Effector CD8-positive, alpha-beta T cell (primary cell): ENCODE measurements at places on chromosomes 16 and 17.
A peak's percentile ranks its signal among the peaks of the same experiment; 100 is the strongest.

GRCh38 chr17:35214631-35215273 lies 20.6 kb upstream of the SLC35G3 start:
- DNase-seq = no peak

DNA sequence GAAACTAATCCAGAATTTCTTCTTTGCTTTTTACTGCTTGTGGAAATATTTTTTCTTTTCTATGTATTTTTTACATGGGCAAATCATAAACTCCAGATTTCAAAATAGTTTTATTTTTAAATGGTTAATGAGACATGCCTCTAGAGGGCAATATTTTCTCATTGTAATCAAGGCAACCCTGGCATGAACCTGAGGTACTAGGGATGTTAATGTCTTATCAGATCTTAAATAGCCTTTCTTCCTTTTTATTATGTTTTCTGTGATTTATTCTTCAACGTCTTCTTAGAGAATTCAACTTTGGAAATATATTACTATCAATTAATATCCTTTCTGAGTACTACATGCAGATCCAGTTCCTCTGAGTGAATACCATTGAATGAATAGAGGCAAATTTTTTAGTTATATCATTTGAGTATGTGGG lies 324.7 kb downstream of the BCAS3 start:
- DNase-seq = no peak

DNA sequence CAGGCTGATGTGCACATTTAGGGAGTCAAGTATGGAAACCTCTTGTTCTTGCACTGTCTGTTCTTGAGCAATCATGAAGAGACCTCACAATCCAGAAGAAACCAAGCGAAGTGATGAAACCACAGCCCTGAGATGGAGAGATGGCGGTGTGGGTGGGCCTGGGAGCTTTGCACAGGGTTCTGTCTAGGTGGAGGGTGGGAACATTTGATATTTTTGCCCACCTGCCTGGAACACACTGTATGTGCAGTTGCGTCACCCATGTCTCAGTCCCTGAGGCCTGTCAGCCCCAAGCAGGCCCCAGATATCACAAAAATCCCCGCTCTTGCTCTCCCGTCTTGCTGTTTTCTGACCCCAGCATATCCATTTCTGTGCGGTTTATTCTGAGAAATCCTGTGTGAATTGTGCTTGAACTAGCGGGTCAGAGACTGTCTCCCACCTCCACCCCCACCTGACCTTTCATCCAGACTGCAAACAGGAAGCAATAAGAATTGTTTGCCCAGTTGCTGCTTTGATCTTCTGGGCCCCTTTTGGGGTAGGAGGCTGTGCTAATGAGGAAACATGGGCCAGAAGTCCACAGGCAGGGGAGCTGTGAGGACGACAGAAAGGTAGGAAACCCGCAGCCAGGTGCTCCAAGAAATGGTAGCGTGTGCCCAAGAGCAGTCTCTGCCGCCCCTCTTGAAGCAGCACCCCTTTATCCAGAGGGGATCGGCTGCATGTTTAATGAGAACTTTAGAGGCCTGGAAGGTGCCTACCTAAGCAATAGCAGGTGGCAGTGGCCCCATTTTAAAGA lies 183.8 kb downstream of the CCDC182 start:
- DNase-seq = no peak

GRCh38 chr17:57138030-57138911 lies 53.2 kb downstream of the AKAP1 start:
- no peak for DNase-seq

GRCh38 chr16:88700636-88701482 lies 5.3 kb downstream of the RNF166 start:
- DNase-seq = peak; percentile 85

DNA sequence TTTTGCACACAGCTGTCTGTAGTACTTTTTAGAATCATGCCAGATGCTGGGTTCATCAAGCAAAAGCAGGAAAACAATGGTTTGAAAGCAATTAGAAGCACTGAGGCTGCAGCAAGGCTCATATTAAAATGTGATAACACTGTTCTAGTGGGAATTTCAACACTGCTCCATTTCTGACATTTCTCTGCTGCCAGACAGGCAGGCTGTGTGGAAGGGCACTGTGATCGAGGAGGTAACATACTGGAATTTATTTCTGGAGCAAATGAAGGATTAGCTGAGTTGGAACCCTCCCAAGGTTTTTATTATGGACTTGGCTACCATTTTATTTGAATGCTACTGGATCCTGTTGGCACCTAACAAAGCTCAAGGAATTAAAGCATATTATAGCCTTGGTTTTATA lies 66.9 kb downstream of the SKAP1 start:
- no peak for DNase-seq

GRCh38 chr16:81521141-81521626 lies 76.6 kb downstream of the CMIP start:
- DNase-seq = peak; percentile 11

- no peak for DNase-seq
These were observed 15.4 kb upstream of the RMI2 start for GRCh38 chr16:11329891-11330290.

- no peak for DNase-seq
These were observed 47.8 kb downstream of the CCDC57 start for GRCh38 chr17:82164853-82165252.

- DNase-seq = no peak
These were observed 44.0 kb downstream of the HNF1B start for GRCh38 chr17:37700881-37701280.

DNA sequence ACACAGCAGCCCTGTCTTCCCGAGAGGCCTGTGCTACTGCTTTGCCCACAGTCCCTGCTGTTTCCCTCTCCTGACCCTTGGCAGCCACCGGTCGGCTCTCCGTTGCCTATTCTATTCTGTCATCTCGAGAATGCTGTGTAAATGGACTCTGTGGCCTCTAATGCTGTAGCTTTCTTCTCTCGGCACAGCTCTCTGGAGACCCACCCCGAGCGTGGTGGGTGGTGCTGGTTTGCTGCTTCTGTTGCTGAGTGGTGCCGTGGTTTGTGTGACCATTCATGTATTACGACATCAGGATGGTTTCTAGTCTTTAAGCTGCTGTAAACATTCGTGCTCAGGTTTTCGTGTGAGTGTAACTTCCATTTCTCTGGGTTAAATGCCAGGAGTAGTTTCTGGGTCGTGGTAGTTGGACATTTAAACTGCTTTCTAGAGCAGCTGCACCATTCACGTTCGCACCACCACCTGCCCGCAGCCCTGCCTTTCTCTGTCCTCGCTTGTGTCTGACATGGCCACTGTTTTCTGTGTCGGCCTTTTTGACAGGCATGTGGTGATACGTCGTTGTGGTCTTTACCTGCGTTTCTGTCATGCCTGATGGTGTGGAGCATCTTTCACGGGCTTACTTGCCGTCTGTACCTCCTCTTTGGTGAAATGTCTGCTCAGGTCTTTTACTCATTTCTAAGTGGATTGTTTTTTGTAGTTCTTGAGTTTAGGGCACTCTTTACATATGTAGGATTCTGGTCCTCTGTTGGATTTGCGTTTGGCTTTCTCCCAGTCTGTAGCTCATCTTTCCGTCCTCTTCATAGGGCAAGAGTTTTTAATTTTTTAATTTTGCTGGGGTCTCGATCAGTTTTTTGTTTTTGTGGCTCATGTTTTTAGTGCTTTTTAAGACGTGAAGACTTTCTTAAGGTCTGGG lies 47.7 kb upstream of the ZNF750 start:
- no peak for DNase-seq

GRCh38 chr17:33241390-33241789 lies 51.7 kb downstream of the ASIC2 start:
- DNase-seq = no peak

DNA sequence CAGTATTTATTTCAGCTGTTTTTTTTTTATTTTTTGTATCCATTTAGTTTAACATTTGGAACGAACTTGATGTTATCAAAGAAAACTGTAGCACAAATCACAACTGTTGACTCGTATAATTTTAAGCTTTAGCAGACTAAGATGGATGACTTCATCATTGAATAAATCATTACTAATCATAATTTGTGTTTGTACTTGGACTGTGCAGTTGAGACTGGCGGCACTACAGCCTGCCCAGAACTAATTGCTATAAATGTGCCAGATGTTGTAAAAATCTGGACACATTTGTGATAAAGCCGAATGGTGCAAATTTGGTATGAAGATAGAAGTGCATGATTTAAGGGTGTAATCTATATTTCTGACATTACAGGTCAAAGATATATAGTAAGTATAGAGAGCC lies 897.7 kb upstream of the CDH8 start:
- DNase-seq = no peak

DNA sequence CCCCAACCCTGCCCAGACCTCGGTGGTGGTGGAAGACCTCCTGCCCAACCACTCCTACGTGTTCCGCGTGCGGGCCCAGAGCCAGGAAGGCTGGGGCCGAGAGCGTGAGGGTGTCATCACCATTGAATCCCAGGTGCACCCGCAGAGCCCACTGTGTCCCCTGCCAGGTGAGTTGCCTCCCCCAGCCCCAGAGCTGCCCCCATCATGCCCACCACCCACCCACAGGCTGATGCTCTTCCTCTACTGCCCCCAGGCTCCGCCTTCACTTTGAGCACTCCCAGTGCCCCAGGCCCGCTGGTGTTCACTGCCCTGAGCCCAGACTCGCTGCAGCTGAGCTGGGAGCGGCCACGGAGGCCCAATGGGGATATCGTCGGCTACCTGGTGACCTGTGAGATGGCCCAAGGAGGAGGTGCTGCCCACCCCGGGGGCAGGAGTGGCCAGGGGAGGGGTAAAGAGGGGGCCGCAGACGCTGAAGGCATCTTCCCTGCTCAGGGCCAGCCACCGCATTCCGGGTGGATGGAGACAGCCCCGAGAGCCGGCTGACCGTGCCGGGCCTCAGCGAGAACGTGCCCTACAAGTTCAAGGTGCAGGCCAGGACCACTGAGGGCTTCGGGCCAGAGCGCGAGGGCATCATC lies 8.4 kb downstream of the GALK1 start:
- DNase-seq = no peak

DNA sequence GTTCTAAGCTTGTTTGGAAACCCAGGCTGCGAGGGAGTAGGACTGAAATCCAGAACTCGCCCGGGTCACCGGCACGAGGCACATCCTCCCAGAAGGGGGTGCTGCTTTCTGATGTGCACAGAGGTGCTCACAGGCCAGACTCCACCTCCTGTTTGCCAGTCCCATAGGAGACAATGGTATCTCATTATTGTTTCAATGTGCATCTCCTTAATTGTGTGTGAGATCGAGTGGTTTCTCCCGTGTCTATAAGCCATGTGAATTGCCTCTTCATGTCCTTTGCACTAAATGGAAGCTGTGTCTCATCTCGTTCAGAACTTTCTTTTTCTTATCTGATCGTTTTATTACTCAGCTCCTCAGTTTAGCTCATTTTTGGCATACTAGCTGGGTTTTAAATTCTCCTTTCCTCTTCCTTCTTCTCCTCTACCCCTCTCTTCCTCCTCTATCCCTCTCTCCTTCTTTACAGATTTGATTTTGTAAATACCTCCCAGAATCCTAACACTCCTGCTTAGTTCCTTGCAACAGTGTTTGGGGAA lies 32.1 kb upstream of the PRKCB start:
- DNase-seq = peak; percentile 30

DNA sequence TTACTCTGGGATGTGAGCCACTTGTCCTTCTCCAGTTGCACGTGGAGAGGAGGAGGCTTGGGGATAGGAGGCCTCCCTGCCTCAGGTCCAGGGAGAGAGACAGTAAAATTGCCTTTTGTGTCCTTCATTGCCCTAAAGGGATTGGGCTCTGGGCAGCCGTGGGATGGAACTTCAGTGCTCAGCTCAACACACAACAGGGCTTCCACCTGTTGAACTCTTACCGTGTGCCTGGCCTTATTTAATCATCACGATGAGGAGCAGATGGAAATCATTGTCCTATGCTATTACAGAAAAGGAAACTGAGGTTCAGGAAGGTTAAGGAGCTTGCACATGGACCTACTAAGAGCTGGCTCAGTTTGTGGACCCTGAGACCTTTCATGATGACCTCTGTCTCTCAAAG lies 92.4 kb upstream of the CDC42EP4 start:
- DNase-seq = no peak

GRCh38 chr17:40552806-40553693 lies 12.2 kb downstream of the CCR7 start:
- DNase-seq = no peak

- no peak for DNase-seq
These were observed 37.6 kb downstream of the ZZEF1 start for GRCh38 chr17:4105232-4105631.

GRCh38 chr17:57114085-57114673 lies 29.1 kb downstream of the AKAP1 start:
- DNase-seq = peak; percentile 49

GRCh38 chr17:56475116-56475515 lies 118.4 kb upstream of the NOG start:
- no peak for DNase-seq

- peak; percentile 24 for DNase-seq
These were observed 313.0 kb downstream of the SEC14L1 start for GRCh38 chr17:77453613-77454241.

DNA sequence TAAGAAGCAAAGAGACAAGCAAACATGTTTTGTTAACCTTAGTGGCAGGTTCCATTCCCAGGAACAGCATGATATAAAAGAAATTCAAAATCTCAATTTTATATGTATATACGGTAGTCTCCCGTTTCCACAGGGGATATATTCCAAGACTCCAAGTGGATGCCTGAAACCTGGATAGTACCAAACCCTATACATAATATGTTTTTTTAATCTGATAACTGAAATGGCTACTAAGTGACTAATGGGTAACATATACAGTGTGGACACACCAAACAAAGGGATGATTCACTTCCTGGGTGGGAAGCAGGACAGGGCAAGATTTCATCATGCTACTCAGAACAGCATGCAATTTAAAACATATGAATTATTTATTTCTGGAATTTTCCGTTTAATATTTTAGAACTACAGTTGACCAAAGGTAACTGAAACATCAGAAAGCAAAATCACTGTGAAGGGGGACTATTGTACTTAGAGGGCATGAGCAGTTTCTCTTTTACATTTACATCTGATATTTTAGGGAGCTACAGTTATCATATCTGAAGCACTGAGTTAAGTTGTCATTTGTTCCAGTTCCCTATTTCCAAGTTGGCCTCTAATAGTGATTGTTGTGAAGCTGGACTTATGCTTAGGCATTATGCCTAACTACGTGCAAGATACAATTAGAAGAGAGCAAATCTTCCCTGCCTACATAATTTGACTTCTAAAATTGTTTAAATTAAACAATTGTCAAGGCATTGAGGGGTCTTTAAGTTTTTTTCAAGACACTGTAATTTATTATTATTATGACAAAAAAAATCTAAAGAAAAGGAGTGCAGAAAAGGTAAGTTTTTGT lies 34.1 kb upstream of the ABCA6 start:
- DNase-seq = no peak

DNA sequence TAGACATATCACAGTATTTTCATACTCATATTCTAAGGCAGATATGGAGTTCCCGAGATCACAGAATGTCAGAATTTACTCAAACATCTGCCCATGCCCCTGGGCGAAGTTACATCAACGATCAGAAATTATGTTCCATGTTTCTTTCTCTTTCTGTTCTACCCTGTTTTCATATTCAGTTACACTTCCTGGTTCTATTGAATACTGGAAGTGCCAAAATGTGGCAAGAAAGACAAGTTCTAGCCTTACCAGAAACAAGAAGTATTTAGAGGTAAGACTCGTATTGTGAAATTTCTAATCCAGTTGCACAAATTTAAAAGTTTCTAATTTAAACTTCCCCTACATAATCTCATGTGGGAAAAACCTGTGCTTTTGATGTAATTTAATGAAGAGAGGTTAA lies 36.1 kb downstream of the KCNJ2 start:
- DNase-seq = no peak

GRCh38 chr17:13346592-13346991 lies 255.1 kb downstream of the HS3ST3A1 start:
- DNase-seq = no peak
